Cortex of kidney (tissue), 1 donor: ENCODE measurements at places on chromosomes 7 and 10.

DNA sequence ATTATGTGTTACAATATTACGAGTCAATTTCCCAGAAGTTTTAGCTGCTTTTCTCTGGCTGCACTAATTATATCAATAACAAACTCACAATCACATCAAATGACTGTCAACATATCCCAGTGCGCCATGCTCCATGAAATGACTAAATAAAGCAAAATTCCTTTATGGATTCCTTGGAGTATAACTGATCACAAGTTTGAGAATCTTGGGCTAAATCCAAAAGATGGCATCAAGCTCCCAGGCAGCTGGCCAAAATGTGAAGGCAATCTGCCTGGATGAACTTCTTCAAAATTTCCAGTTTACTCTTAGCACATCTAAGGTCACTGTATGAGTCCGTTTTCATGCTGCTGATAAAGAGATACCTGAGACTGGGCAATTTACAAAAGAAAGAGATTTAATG, 210.8 kb downstream of the CCSER2 start:
- no peak for DNase-seq

DNA sequence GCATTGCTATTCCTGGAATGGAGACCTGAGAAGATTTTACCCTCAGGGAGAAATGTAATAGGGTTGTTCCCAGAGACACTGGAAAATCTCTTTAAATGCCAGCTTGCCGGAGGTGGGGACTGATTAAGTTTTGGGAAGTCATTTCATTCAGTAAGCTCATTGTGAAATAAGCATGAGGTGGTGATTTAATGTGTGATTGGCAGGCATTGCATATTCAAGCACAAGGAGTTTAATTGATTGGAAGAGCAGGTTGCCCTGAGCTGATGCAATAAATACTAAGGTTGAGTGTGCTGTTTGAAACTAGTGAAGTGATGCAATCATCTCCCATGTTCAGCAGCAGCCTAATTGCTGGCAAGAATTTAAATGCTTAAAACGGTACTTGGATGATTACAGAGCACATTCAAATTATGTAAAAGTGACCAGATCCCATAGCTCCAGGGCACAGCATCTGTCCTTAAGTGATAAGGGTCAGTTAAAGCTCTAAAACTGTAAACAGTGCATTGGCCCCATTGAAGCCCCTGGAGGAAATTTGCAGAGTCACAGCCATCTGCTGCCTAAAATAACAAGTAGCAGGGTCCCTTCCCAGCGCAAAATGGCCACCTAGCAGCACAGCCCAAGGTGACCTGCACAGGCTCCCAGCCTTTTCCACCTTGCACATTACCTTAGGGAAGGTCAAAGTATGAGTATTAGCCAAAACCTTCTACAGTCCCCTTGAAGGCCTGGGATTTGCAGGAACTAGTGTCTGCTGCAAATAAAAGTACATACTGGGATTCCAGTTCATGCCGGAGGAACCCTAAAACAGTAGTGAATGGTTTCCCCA, 92.1 kb downstream of the CCDC71L start:
- no peak for DNase-seq

DNA sequence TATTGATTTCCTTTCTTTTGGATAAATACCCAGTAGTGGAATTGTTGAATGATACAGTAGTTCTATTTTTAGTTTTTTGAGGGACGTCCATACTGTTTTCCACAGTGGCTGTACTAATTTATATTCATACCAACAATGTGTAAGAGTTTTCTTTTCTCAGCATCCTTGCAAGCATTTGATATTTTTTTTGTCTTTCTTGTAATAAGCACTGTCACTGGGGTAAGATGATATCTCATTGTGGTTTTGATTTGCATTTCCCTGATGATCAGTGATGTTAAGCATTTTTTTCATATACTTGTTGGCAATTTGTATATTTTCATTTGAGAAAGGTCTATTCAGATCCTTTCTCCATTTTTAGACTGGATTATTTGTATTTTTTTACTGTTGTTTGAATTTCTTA, 308.7 kb downstream of the PTEN start:
- no peak for DNase-seq

GRCh38 chr7:105426606-105427146, 38.0 kb upstream of the SRPK2 start:
- no peak for DNase-seq

GRCh38 chr10:65358565-65358964, 1567.3 kb upstream of the LRRTM3 start:
- no peak for DNase-seq

DNA sequence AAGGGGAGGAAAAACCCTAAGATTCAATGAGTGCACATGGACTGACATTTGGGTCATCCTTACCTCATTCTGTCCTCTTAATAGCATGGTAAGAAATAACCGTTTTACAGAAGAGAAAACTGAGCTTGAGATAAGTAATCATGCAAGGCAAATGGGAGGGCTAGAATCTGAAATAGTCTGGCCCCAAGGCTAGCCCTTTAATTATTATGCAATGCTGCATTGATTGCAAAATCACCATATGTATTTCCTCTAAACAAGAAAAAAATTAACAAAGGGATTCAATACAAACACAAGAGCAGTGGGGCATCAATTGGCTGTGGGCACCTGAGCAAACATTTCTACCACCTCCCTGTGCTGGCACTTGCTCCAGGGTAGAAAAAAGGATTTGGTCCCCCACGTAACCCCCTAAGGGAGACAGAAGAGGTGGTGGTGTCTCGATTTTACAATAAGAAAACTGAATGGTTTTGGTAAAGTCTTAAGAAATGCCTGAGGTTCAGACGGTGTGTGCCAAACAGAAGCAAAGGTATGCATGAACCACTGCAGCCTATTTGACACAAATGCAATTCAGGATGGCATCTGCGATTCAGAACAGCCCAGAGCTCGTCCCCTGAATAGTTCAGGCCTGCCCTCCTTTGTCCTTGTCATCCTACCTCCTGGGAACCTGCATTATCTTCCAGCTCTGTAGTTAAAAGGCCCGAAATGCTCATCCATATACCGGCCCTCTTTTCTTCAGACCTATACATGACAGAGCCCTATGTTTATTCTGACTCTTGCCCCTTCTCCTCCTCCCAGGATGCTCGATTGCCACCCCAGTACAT, 23.6 kb downstream of the PIP4K2A start:
- no peak for DNase-seq

DNA sequence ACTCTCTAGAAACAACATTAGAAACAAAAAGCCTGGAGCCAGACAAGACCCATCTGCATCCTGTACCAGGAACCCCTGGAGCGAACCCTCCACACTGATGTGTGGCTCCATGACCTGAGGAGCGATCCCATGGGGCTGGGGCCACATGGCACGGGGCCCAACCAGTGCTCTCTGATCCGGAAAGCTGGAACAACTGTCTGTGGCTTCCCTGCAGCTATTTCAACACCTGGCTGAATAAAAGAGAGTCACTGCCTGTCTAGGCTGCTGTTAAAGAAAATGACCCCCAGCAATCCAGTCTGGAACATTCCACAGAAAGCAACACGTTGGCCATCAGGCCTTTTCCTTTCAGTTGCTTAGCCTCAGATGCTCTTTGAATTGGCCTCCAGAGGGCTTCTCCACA, 20.9 kb downstream of the UROS start:
- no peak for DNase-seq

DNA sequence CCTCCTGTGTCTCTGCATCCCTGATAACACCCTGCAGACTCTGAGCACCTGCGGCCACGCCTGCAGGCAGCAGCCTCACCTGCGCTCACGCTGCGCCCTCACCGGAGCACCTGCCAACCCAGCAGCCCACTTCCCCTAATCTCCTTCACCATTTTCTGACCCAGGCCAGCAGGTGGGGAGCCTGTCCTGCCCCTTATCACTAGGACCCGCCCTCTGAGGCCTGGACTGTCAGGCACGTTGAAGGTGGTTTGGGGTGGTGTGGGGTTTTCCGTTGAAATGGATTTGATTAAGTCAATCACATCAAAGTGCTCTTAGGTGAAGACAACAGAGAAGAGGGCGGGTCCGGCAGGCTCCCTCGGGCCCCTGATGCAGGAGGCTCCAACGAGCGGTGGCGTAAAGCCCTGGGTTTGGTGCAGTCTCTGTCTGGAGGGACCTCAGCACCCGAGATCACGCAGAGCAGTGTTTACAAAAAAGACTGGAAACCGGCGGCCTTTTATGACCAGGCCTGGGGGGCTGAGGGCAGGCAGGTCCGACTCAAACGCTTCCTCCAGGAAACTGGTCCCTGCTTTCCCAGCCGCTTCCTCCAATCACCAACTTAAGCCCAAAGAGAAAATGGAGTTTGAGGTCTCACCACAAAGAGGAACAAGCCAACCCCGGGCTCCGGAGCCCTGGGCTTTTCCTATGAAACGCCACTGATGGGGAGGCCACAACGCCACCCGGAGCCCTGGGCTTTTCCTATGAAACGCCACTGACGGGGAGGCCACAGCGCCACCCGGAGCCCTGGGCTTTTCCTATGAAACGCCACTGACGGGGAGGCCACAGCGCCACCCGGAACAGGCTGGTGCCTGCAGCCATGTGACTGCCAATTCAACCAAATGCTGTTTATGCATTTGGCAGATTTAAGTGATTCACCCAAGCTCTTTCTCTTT, 45.5 kb downstream of the DPYSL4 start:
- DNase-seq = no peak

- no peak for DNase-seq
These were observed 239.5 kb downstream of the KIAA1217 start for GRCh38 chr10:24448351-24448999.

- DNase-seq = no peak
These were observed 553 bp downstream of the DNAJC30 start for GRCh38 chr7:73682745-73683055.

GRCh38 chr10:35379226-35380137, 43.2 kb downstream of the CCNY start:
- DNase-seq = no peak

DNA sequence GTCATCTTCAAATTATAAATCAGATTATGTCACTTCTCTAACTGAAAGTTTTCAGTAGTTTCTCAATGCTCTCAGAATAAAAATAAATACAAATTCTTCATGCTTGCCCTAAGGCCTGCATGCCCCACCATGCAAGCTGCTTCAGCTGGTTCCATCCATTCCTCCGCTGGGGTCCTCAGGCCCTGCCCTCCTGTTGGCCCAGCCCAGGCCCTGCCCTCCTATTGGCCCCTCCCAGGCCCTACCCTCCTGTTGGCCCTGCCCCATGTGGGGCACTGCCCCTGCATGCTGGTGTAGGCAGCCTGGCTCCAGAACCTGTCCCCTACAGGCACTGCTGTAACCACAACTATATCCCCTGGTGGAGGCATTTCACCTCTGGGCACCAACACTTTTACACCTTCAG, 109.3 kb upstream of the TCERG1L start:
- no peak for DNase-seq

GRCh38 chr7:84149573-84149972, 45.0 kb downstream of the SEMA3A start:
- no peak for DNase-seq

DNA sequence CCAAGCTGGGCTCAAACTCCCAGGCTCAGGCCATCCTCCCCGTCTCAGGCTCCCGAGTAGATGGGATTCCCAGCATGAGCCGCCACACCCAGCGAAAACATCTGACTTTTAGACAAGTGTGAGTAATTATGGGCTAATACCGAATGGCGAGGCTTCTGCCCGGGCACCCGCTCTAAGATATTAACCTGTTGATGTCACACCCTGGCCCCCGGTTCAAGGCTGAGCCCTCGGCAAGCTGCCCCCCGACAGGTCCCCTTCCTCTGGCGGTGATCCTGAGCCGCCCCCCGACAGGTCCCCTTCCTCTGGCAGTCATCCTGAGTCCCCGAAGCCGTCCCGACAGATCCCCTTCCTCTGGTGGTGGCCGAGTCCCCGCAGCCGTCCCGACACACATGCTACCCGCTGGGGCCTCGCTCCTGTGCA, 5.2 kb downstream of the PSMG3 start:
- no peak for DNase-seq

DNA sequence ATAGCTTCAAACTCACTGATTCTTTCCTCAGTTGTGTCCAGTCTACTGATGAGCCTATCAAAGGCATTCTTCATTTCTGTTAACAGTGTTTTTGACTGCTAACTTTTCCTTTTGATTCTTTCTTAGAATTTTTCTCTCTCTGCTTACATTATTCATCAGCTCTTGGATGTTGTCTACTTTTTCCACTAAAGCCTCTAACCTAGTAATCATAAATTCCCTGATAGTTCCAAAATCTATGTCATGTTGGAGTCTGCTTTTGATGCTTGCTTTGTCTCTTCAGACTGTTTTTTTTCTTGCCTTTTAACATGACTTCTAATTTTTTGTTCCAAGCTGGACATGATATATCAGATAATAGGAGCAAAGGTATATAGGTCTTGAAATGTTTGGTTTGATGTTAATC, 78.0 kb downstream of the ADAM22 start:
- DNase-seq = no peak
